Astrocyte (in vitro differentiated cells and primary cell): ENCODE measurements at places on chromosomes 7 and 10.

GRCh38 chr7:49014870-49015269 lies 90.5 kb downstream of the CDC14C start:
- no peak for DNase-seq

DNA sequence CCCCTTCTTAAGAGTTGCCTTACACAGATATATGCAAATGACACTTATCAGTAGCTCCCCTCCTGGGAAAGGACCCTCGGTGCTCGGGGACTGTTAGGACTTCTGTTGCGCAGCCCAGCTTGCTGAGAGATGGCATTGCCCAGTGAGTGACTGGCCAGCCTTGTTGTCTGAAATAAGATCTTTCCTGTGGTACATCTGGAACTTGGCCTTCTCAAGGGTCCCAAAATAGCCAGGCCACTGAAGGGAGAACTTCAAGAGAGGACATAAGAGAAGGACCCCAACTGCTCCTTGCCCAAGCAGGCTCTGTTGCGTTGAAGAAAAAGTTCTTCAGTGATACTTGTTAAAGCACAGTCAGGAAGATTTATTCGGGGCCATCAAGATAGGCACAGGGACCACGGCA lies 17.3 kb downstream of the BAG3 start:
- no peak for DNase-seq

- DNase-seq = peak; percentile 6
Observed at GRCh38 chr7:109890622-109891021, 1200.3 kb upstream of the LRRN3 start.

DNA sequence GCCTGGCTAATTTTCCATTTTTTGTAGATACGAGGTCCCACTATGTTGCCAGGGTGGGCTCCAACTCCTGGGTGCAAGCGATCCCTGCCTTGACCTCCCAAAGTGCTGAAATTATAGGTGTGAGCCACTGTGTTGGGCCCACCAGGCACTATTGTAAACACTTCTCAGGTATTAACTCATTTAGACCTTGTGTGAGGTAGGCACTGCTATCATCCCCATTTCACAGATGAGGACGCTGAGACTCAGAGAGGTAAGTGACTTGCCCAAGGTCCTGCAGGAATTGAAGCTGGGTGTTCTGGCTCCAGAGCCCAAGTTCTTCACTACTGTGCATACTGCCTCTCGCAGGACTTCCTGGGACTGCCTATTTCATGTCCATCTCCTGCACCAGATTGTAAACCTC lies 67.1 kb upstream of the SYPL1 start:
- DNase-seq = no peak

DNA sequence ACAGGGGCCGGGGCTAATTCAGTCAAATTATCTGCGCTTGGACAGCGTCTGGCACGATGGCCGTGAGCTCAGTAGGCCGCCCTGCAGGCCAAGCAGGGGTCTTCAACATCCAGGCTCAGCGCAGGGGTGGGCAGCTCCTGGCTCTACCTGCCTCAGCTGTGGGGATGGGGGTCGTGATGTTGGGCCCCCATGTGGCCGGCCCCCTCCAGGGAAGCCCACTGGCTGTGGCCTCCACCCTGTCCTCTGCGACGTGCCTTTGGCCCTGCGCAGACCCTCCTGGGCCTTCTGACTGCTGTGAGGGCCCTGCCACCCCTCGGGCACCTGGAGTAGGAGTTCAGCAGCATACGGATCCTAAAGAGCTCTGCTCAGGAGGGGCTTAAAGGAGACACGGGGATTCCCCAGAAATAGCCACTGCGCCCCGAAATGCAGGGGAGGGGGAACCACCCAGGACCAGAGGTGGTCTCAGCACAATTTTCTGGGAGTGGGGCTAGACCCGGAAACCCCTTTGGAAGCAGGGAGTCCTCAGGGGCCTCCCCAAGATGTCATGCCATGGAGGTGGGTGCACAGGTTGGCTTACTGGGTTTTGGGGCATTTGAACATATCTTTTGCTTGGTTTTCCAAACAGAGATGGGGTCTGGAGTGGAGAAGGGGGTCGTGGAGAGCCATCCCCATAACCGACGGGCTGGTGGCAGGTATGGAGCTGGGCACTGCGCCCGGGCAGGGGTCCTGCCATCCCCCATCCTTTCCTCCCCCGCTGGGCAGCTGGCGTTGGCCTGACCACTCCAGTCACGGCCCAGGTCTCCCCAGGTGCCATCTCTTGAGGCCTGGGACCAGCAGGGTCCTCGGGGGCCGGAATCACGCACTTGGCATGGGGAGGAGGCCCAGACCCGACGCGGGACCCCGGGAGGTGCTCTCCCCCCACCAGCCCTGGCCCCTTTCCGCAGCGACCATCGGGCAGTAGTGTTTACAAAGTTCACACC lies 4.0 kb upstream of the ADAP1 start:
- no peak for DNase-seq

DNA sequence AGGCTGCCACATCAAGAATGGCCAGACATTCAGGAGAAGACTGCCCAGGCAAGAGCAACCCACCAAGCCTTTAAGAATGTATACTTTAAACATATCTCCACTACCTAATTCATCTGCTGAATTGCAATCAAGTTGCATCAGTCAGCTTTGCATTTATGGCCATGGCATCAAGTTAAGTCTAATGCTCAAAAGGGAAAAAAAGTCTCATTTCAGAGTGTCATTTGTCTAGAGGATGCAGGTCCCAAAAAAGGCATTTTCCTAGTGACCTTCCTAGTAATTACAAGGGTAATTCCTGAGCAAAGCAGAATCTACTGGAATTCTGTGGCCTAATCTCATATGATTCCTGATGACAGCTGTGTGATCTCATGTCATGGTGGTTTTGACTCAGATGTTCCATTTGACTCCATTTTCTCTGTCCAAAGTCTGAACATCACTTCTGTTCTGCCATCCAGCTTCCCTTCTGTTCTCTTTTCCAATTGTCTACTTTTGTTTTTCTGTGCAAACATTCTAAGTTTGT lies 7.3 kb upstream of the CABCOCO1 start:
- DNase-seq = no peak

- peak; percentile 75 for DNase-seq
Observed at GRCh38 chr7:20329389-20330238, 1.1 kb upstream of the ITGB8 start.
